RCC 7860 (cell line): ENCODE measurements at places on chromosomes 2 and 18.

DNA sequence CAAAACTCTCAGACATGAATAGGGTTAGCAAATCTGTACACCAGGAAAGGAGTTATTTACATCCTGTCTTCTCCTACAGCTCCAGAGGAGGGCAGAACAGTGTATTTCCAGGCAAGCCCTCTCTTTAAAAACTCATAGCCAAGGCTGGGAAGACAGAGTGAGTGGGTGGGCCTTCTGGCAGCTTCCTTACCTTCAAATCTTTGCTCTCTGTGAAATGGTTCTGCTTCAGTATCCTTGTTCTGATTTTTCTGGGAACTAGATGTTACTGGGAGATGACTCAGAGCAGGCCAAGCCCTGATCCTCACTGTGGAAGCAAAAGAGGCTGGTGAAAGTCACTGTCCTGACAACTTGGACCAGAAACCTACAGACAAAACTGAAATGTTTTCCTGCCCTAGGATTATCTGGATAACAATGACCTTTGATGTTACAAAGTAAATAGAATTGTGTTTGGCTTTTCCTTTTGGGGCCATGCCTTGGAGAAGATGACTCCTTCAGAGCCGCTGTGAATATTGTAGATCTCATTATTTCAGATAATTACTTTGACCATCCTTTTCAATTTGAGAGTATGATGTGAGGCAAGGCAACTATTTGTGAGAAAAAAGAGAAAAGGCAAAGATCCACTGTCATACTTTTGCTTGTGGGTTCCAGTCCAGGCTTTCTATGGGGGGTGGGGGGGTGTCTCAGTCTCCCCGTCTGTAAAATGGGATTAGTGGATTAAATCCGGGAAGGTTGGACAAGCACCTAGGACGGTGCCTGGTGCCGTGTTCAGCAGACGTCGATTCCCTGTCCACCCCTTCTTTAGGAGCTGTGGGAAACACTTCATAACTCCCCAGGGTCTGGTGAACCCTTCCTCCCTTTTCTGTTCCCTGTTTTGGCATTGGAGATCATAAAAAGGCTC lies 644 bp upstream of the QPCT start:
- peak; percentile 49 for DNase-seq

DNA sequence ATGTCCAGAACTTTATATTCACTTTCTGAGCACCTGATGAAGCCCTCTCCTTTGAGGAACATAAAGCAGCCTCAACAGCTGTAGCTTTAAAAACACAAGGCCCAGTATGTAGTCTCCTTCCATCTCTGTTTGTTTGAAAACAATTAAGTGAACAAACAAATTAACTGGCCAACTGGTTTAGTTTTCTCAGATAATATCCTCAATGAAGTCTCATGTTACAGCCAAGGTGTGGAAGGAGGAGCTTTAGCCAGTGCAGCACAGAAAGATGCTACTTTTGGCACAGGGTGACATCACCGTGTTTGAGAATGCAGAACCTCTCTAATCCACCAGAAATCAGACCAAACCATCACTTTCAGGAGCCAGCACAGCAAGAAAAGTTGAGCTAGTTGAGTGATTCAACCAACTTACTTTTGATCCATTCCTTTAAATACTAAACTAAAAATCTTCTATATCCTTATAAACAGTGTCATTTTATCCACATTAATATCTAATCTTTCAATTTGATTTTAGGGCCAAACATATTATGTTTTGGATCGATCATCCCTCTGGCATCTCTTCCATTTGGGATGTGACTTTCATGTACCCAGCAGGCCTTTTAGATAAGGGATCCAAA lies 488.7 kb downstream of the ARHGAP15 start:
- no peak for DNase-seq

DNA sequence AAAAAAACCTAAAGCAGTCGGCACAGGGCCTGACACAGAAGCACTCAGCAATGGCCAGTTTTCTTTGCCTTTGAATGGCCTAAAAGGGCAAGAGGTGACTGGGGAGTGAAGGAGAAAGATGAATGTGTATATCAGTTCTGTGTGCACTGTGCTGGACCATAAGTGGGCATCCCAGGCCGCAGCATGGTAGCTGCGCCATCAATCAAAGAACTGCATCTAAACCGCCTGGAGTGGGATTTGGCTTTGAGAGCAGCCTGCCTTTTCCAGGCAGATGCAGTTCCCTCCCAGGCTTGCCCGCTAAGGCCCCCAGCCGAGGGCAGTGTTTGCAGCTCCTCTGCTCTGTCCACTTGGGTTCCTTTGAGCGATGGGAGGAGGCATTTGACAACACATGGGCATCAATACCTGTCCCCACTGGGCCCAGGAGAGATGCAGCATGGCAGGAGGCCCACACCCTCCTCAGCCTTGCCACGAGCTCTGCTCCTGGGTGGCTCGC lies 144.1 kb downstream of the FAM210A start:
- no peak for DNase-seq

GRCh38 chr2:1654696-1655374 lies 89.5 kb downstream of the PXDN start:
- DNase-seq = no peak

GRCh38 chr2:210899131-210899530 lies 342.7 kb downstream of the CPS1 start:
- DNase-seq = no peak

DNA sequence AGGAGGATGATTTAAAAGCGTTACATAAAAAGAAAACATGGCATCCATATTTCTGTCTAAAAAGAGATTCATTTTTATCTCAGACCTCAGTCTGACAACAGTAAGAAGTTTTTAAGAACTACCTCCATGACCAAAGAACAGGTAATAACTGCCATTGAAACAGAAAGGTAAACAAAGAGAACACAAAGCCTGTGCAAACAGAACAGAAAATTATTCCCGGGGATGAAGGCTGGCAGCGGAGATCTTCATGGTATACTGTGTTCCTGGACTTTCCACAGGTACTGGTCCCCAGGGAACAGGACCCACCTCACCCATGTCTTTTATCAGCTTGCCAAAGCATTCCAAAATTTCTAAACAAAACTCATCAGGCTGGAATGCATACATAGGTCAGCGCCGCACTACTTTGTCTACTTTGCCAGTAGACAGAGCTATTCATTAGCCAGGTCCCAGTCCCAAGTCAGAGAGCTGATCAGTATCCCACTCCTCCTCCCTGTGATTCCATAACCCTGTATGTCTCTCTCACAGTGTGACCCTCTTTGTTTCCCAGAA lies 277.3 kb downstream of the MBD2 start:
- peak; percentile 70 for DNase-seq

DNA sequence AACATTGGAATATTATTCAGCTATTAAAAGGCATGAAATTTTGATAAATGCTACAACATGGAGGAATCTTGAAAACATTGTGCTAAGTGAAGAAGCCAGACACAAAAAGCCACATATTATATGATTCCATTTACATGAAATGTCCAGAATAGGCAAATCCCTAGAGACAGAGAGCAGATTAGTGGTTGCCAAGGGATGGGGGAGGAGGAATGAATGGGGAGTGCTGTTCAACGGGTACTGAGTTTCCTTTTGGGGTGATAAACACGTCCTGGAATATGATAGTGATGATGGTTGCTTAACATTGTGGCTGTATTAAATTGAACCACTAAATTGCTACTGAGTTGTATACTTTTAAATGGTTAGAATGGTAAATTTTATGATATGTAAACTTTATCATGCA lies 8.9 kb upstream of the TWSG1 start:
- DNase-seq = no peak

DNA sequence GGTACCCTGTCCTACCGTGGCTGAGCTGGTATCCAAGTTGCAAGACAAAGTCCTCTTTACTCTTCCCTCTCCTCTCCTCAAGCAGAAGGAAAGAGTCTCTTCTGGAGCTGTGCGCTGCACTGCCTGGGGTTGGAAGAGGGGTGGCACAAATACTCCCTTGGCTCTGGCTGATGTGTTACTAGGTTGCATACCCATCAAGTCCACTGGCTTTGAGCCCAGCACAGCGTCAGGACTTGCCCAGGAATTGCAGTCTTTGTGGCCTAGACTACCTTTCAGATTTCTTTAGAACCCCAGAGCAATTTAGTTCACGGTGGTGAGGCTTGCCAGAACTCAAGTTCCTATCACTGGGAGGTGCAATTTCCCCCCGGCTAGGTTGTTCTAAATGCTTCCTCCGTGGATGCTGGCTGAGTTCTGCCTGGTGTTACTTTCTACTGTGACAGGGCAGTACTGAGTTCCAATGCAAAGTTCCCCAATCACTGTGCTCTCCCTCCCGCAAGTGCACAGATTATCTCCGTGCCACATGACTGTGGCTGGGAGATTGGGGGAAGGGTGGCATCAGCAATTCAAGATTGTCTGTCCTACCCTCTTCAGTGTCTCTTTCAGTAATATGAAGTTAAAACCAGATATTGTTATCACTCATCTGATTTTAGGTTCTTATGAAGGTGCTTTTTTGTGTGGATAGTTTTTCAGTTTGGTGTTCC lies 13.4 kb downstream of the MYO3B start:
- DNase-seq = no peak

GRCh38 chr2:131419441-131419840 lies 55.5 kb upstream of the RAB6D start:
- no peak for DNase-seq

DNA sequence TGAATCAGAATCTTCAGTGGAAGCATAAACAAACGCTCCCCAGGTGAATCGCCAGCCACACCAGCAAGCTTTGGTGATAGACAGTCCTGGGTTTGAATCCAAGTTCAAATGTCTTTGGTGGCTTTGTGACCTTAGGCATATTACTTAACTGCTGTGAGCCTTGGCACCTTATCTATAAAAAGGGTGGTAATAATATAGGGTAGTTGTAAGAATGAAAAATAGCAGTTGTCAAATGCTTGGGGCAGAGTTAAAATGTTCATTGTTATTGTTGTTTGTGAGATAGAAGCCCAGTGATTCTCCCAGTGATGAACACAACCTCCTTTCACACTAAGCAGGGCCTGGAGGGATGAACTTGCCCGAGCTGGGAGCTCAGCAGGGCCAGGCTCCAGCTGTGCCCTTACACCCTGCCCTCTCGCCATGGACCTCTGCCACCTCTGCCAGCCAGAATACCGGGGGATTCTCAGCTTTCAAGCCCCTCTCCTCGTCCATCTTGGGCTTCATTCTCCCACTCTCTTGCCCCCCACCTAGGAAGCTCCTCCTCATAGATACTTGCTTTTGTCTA lies 6.1 kb upstream of the TMBIM1 start:
- DNase-seq = no peak

- DNase-seq = peak; percentile 85
Measured at GRCh38 chr2:69997015-69997830, 35.8 kb upstream of the ASPRV1 start.

GRCh38 chr18:2547477-2548087 lies 23.7 kb downstream of the METTL4 start:
- peak; percentile 9 for DNase-seq
